Neural progenitor cell (in vitro differentiated cells): ENCODE measurements at places on chromosomes 16 and 17. TPM values are rescaled to one million over a fixed set of nuclear protein-coding genes. Genes with fewer than 3 reads are reported as not detected.
A peak's percentile ranks its signal among the peaks of the same experiment; 100 is the strongest.

- no peak for DNase-seq
Observed at GRCh38 chr17:34859652-34860051, 101.6 kb downstream of the CCT6B start.

GRCh38 chr17:55743103-55743679, 7.7 kb upstream of the PCTP start:
- no peak for DNase-seq

- peak; percentile 86 for DNase-seq
Observed at GRCh38 chr17:491086-492021, 138.7 kb upstream of the RPH3AL start.

GRCh38 chr16:78987666-78988065, 612.9 kb downstream of the MAF start:
- DNase-seq, result no peak

DNA sequence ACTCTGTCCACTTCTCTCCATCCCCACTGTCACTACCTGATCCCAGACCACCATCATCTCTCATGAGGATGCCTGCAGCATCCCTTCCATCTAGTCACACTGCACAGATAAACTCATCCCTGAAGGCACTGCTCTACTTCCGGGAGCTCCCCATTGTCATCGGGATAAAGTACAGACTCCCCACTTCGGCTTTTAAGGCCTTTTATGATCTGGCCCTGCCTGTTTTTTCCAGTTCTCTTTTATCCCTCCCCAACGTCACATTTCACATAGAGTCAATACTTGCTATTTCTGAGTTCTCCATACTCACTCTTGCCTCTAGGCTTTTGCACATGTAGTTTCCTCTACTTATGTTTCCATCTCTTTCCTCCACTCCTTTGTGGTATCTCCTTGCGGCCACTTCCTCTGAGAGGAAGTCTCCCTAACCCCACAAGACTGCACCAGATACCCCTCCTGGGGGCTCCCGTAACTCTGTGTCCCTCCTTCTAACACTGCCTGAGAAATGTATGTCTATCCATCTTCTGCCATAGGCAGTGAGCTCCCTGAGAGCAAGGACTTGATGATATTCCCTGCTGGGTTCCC, 66.9 kb downstream of the COPRS start:
- DNase-seq, result no peak

DNA sequence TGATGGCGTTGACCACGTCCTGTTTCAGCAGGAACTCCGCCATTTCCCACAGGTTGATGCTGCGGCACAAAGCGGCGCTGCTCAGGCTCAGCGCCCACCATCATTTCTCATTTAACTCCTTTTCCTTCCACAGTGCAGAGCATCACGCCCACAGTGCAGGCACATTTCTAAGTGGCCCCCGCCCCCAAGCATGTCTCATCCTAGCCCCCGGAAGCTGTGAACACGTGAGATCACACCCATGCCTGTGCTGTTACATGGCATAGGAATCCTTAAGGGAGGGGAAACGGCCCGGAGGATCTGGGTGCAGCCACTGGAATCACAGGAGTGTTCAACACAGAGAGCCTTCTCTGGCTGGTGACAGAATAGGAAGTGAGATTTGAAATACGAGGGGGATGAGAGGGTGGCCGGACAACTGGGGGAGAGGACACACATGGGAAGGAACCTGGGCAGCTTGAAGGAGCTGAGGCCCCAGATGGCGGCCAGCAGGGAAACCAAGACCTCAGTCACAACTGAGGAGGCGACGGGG, 4.7 kb downstream of the NAGPA start:
- no peak for DNase-seq

GRCh38 chr16:25027781-25028180, 12.6 kb upstream of the ARHGAP17 start:
- no peak for DNase-seq

DNA sequence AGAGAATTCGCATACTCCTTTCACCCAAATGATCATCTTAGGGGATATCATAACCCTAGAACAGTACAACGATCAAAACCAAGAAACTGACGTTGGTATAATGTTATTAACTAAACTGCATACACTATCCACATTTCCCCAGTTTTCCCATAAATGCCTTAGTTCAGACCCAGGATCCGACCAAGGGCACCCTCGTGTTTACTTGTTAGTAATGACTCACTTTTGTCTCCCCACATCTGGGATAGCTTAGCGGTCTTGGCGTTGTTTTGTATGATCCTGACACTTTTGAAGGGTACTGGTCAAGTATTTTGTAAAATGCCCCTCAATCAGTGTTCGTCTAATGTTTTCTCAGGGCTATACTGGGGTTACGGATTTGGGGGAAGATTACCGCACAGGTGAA, 8.0 kb downstream of the HS3ST3A1 start:
- DNase-seq, result no peak

The GFAP gene
- 0.45 and 0.46 TPM in 2 replicates for total RNA-seq

The NUPR1 gene
- 0.03 TPM in 1 of 2 replicates, not detected in the other for total RNA-seq

The PNMT gene
- total RNA-seq, result 0.28 TPM in 1 of 2 replicates, not detected in the other

The TRIM65 gene
- 17.2 and 36.3 TPM in 2 replicates for total RNA-seq

The MAPT gene
- 1.4 and 2.4 TPM in 2 replicates for total RNA-seq

The GPR139 gene
- not detected in 2 replicates for total RNA-seq

The PRSS33 gene
- total RNA-seq, result 0.40 and 0.73 TPM in 2 replicates

The METTL9 gene
- 234 and 329 TPM in 2 replicates for total RNA-seq

The ACACA gene
- 88.6 and 94.9 TPM in 2 replicates for total RNA-seq
